ENCODE measurements at places on chromosomes 6 and 20.

- no peak for DNase-seq
Measured at GRCh38 chr6:17178754-17179529, 77.1 kb downstream of the STMND1 start.

DNA sequence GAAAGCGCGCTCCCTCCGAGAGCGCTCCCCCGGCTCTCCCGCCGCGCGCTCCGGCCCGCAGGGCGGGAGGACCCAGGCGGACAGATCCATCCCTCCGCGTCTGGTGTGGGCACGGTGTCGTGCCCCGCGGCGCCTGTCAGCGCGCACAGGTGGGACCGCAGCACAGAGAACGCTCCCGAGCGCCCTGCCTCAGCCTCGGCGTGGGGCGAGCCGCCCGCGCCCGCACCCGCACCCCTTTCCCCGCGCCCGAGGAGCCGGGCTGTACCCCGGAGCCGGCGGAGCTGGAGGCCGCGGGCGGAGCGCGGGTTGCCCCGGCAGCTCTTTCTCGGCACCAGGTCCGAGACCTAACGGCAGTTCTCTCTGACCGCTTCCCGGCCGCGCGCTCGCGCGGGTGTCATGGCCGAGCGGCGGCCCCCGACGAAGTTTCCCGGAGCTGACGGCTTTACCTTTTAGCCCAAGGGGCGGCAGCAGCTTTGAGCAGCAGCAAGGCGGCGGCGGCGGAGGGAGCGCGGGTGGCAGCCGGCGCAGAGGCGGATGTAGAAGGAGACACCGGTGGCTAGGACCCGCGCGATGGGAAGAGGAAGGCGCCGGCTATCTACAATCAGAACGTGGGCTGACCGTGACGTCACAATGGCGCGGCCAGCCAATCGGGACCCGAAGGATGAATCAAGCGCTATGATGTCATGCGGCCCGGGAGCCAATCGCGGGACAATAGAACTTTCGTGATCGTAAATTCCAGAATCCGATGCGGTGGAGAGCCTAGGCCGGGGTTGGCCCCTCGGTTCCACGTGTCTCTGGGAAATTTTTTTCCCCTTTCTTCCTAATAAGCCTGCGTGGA, at the start of gene ELOVL5:
Gene ELOVL5, minus strand, starts transcription at position 580 of the 838 bp plus-strand sequence. CDS start 53,251 bp downstream, outside the sequence.
- DNase-seq, result peak; percentile 92

DNA sequence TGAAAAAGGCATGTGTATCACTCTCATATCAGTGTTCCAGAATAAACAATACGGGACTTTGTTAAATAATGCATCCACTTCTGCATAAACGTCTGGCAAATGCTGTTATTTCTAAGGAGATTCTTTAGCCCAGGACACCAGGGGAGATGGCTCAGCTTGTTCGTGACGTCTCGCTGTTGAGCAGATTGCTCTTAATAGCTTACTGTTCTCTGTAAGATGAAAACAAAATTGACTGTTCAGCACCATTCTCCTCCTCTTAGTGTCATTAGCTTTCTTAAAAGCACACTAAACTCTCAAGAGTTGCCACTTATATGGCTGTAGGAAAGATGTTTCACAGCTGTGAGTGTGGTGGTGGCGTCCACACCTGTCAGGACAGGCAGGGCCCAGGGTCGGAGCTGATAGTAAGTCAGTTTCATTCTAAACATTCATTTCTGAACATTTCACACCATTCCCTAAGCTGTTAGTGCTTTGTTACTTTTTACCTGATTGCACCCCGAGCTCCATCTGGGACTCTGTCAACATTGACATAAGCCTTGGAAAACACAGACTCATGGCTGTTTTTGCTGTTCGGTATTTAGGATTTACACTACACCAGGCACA, 132.1 kb downstream of the ZDHHC14 start:
- DNase-seq, result no peak

DNA sequence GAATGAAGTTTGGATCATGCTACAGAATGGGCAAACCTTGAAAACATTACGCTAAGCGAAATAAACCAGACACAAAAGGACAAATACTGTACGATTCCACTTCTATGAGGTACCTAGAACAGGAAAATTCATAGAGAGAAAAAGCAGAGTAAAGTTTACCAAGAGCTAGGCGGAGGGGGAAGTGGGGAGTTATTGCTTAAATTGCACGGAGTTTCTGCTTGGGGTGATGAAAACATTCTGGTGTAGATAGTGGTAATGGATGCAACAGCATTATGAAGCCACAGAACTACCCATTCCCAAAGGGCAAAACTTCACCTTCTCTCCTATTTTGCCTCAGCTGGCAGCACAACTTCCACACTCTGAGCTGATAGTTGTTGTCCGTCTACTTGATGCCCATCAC, 6.4 kb upstream of the PDYN start:
- DNase-seq, result no peak

GRCh38 chr20:9215539-9215938, 146.7 kb downstream of the PLCB4 start:
- no peak for DNase-seq

- no peak for DNase-seq
Measured at GRCh38 chr20:37305079-37305478, 15.6 kb downstream of the MANBAL start.

- DNase-seq, result no peak
Measured at GRCh38 chr20:31505903-31506302, 8.3 kb upstream of the HM13 start.

DNA sequence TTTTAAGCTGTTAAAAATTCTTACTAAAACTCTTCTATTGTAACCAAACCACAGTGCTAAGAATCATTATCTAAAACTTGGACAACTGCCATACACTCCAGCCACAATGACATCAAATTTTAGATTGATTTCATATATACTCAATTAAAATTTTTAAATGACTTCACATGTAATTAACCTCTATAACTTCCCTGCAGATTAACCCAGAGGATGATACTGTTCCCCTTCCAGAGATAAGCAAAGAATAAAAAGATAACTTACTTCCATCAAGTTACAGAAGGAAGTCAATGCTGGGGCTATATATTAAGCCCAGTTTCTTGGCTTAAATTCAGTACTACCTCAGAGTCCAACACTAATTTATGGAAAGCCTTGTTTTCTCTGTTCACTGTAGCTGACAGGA, 71.3 kb downstream of the ARHGAP18 start:
- DNase-seq, result no peak

- no peak for DNase-seq
Measured at GRCh38 chr6:127267646-127268625, 1.3 kb downstream of the RNF146 start.

DNA sequence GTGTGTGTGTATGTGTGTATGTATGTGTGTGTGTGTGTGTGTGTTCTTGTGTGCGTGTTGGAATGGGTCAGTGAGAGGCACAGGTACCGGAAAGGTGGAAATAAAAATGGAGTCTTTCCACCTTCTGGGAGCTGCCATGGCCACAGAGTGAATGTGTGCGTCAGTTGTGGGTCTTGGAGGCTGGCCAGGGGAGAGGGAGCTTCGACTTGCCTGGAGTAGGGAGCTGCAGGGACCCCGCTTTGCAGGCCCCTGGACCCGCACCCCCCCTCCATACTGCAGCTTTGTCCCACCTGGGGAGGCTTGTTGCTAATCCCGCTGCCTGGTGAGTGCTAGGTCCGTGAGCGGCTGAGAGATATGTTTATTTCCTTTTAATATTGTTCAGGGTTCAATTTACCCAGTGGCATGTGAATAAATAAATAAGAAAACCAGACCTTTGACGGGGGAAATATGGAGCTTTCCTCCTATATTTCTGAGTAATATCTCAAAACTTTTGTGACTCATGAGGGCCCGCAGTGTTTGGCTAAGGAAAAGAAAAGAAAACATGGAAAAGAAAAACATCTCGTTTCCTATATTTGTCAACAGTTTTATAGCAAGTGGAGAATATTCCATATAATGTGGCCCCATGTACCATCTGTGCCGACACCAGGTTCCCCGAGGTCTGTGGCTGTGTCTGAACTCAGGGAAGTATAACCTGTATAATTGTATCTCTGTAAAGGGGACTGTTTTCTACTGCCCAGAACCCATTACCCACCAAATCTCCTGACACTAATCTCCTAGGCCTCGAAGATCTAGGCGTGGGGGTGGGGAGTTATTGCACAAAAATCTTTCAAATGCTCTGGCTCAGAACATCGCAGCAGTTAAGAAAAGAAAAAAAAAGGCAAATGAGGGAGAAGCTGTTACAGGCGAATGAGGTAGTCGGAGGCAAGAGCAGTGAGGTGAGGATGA, 24.6 kb upstream of the CCDC167 start:
- no peak for DNase-seq

DNA sequence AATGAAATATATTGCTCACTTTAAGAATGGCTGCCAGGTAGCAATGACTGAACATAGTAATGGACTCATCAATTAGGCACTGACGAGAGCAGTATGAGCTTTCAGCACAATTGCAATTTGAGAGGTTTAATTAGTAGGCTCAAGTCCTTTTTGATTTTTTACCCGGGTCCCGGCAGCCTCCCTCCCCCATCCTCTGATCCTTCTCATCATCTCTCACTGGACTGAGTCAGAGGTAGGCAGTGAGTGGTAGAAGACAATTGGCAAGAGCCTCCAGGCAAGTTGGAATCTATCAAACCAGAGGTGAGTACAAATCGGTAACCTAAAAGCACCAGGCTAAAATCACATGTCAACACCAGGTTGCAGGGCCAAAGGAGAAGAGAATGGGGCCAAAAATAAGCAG, 107.9 kb downstream of the DCDC2 start:
- DNase-seq, result no peak

GRCh38 chr6:167766986-167767714, 59.6 kb upstream of the AFDN start:
- no peak for DNase-seq

GRCh38 chr6:156780102-156780641, 3.0 kb downstream of the ARID1B start:
- peak; percentile 47 for DNase-seq

DNA sequence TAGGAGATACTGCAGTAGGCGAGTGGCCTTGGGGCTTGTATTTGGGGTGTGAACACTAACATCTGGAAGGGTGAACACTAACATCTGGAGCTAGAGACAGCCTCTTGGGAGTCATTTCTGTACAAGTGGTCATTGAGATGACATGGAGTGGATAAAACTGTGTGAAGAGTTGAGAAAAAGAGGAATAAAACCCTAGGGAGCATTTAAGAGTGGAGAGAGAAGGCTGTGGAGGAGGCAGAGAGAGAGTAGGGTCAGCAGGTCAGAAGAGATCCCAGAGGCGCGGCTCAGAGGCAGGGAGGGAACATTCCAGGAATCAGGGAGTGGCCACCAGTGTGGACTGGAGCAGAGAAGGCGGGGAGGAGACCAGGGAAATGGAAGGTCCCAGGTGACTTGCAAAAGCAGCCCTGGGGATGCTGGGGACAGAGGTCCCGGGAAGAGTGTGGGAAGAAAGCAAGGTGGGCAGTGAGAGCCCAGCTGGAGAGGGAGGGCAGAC, 202.0 kb upstream of the RNF24 start:
- DNase-seq, result no peak

Data from T-helper 2 cell (primary cell).